ENCODE measurements at places on chromosomes 1 and 21. TPM values are rescaled to one million over a fixed set of nuclear protein-coding genes. Genes with fewer than 3 reads are reported as not detected.

The NOS1AP gene
- total RNA-seq: 6.0 TPM

The SPATA46 gene
- not detected for total RNA-seq

The TMEM269 gene
- total RNA-seq: 0.42 TPM

The SLC35F3 gene
- total RNA-seq: 0.71 TPM

DNA sequence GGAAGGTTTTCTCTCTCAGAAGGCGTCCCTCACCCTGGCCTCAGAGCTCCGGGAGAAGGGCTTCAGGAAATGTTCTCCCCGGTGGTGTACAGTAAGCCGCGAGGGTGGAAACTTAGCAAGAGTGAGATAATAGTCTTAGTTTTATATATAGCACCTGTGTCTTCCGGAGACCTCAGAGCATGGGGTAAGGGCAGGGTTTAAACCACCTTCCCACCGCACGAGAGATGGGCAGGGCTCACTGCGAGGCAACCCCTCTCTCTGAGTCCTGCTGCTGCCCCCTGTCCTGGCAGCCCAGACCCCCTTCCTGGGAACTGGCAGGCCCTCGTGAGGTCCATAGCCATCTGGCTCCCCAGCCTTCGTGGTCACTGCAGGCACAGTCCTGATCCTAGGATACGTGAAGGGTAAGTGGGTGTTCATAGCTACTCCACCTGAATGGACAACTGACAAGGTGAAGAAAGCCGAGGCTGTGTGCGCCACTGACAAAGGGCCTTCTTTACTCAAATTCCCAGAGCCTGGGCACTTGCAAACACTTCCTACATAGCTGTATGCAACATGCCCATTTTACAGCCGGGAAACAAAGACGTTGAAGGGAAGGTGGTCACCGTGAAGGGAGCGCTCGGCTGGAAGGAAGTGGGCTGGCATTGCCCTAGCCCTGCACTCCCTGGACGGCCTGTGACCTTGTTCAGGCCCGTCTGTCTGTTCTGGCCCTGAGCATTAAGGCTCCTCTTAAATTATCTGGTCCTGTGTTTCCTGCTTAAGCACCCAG, 26.9 kb downstream of the ITPKB start:
- no peaks in the 10 kb centered on the region for H3K27me3 ChIP-seq
- no peak for DNase-seq
- H3K36me3 ChIP-seq: no peaks in the 10 kb centered on the region

- H3K4me3 ChIP-seq: no peak overlapping the region
- no peaks in the 10 kb centered on the region for H3K36me3 ChIP-seq
- no peak overlapping the region for H3K27ac ChIP-seq
- no peaks in the 10 kb centered on the region for H3K4me1 ChIP-seq
- no peak for DNase-seq
Measured at GRCh38 chr1:221350091-221350490, 391.8 kb downstream of the DUSP10 start.
